ENCODE measurements at places on chromosomes 2 and 18.

GRCh38 chr2:36355890-36356297 lies 316 bp downstream of the CRIM1 start:
- DNase-seq: no peak

DNA sequence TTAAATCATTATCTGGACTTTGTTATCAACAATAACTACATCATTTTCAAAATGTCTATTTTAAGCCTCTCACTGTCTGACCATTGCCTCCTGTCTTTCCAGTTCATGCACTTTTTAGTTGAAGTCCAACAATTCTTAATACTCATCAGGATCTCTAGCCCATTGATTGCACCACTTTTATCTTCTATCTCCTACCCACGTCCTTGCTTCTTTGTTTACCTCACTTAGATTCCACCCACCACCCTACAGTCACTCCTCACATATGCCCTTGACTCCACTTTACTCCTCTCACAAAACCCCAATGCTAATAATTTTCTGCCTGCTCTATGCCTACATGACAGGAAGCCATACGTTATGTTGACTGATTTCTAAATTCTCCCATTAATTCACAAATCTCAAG lies 21.9 kb downstream of the TACR1 start:
- DNase-seq: no peak

DNA sequence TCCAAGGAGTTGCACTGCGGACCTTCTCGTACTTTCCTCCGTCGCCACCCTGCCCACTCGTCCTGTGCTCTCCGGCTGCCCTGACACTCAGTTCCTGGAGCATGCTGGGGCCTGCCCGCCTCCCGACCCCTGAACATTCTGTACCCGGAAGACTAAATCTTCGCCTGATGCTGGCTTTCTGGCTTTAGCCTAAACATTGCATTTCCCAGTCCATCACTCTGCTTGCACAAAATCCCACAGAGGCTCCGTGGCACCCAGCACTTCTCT lies 550 bp upstream of the SFXN5 start:
- no peak for DNase-seq

GRCh38 chr2:67733517-67733916 lies 329.3 kb downstream of the C1D start:
- no peak for DNase-seq

DNA sequence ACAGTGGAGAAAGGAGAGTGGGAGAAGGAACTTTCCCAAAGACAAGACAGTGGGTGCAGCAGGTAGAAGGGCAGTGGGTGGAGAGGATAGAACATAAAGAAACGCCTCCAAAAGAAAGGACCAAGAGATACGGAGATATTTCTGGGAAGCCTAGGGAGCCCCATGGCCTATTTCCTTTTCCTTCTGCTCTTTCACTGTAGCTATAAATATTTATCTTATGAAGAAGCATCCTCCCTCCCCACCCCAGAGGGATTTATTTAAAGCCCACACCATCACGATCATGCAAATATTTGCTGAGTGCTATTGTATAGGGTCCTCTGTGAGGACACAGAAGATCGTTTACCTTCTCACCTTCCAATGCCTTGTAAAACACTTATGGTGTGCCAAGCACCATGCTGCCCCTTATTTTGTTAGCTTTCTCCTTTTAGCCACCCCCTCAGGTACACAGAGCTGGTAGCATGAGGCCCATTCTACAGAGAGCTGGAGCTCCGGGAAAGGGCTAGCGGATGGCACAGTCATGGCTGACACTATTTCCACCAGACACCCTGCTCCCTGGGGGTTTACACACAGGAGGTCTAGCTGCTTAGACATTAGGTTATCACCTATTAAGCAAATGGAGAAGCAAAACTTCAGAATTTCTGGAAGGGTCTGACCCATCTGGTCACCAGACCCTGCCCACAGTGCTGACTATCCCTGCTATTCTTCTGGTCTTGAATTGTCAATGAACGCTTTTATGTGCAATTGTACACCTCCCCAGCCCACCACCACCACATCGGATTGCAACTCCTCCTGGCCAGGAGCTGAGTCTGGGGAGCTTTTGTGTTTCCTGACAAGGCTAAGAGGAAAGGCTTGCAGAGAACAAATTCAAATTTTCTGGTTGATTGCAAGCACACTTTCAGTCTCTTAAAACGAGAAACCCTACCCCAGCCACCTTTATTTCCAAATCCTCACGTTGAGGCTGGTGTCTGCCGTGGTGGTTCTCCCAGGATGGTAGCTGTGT lies 91.8 kb upstream of the KLF7 start:
- no peak for DNase-seq

DNA sequence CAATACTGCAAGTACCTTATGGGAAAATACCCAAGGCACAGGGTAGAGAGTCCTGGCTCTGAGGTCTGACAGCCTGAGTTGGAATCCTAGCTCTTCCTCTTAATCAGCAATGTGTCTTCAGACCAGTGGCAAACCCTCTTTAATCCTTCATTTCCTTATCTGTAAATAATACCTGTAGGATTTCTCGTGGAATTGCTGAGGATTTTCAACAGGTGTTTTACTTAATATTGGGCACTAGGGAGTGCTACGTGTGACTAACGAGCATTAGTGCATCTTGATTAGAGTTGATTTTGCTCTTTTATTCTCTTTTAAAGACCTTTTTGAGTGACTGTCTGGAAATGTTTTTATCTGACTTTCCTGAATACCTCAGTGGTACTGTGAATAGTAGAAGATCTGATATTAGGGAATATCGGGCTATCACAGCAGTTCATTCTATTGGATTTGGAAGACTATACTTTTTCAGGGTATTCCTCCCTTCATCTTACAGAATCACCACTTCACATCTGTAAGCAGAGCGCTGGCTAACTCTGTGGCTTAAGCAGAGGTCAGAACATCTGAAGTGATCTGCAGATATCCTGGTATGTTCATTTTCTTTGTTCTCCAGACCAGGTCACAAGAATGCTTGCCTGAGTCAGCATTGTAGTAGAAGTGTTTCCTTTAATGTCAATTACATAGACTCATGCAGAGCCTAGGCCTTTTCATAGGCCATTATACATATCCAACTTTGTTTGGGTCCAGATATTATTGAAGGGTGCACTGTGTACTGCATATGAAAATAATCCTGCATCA lies 49.1 kb downstream of the ARHGAP28 start:
- DNase-seq: no peak

DNA sequence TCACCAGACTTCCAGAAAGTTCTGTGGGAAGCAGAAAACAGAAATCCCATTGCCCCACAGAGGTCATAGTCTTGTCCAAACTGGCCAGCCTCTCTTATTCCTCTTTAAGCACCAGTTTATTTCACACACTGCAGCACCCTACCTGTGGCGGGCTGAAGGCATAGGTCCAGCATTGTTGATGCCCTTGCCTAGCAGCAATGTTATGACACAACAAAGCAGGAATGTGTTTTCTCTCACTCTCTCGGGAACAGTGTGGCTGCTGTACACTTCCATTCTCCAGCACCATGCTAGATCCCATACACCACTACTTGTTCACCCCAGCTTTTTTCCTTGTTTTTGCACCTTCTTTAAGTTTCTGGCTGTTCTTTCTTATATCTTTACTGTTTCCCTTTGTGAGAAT lies 181.6 kb downstream of the DNAH6 start:
- DNase-seq: no peak

- DNase-seq: no peak
Observed at GRCh38 chr2:46856336-46856735, 59.3 kb downstream of the MCFD2 start.

- no peak for DNase-seq
Observed at GRCh38 chr2:179677077-179677688, 184.2 kb downstream of the ZNF385B start.

DNA sequence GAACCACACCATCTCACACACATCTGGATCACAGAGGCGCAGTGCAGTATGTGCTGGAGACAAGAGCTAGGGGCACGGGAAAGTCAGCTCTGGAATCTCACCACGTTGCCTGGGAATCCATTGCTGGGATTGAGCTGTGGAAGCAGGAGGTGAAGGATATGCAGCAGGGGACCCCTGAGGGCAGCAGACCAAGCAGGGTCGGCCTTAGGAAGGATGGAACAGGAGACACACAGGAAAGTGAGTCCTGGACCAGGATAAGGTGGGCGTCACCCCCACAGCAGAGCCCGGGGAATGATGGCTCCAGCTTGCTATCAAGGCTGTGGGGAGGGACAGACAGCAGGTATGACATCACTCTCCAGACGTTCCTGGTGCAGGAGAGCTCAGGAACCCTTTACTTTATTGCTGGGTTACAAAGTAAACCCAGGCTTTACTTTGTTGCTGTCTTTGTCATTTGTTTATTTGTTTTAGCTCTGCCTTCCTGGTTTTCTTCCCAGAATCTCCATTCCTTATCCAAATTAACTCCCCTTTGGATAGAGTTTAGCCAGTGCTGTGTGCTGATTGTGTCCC lies 329.8 kb upstream of the MYT1L start:
- DNase-seq: no peak

DNA sequence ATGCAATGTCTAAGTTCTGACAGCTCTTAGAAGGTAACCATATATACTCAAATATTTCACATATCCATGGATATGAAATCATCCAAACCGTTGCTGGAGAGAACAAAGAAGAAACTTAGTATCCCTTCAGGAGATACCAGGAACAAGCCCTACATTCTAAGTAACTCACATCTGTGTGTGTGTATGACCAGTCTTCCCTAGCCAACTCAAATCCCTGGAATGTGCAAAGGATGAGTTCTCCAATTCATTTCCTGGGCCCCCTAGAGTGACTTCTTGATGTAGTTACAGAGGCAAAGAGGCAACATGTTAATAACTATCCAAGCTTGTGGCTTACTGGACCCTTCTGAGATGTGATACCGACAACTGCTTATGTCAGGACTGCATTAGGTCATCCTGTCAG lies 20.1 kb downstream of the TPGS2 start:
- DNase-seq: no peak

DNA sequence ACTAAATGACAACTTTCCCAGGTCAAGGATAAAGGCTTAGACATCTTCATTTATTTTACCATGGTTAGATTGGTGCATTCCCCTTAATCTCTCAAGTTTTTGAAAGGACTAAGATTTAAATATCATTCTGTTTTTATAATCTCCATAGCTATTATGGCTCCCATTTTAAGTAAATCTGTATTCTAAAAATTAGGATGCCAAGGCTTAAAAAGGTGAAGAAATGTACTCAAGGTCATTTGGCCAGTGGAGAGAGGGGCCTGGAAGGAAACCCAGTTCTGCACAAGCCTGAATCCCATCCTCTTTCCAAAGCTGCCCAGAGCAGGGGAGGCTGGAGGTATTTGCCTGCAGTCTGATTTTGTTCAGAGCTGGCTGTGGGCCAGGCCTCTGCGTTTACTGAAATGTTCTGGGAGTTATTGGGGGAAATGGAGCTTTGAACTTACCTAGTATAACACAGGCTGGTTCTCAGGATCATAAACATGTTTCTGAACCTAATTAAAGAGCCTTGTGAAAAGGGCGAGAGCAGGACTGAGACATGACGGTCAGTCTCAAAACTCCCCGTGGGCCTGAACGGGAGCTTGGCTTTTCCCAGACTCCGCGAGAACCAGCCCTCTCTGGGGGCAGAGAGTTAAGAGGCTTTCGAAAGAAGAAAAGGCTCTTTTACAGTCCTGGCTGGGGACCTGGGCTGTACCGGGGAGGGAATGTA lies 85.6 kb downstream of the DDX1 start:
- no peak for DNase-seq
